ENCODE measurements at places on chromosomes 1 and 21.

DNA sequence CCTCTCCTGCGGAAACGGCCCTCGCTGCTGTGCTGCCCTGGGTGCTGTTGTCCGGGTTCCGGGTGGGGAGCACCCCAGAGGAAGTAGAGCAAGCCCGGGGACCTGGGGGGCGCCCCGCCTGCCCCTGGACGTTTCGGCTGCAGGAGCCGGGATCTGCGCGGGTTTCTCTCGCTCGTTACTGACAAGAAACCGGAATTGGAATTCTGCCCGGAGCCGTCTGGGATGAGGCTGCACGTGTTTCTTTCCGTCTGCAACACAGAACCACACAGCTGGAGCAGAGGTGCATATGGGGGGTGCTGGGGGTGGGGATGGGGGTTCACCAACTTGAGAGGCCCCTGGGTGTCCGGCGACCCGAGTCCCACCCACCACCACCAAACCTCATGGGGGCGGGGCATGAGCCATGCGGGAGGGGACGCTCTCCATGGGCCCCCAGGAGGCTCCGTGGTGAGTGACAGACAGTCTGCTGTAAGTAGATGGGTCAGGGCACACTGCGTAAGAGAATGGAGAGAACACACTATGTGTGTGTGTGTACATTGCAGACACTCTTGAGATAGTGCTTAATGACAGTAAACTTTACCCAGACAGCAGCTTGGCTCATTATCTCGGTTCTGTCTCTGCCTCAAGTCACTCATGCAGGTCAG, 261.4 kb upstream of the C1orf174 start:
- no peak for DNase-seq

GRCh38 chr1:94336991-94337390, 81.2 kb upstream of the ABCD3 start:
- DNase-seq, result no peak

DNA sequence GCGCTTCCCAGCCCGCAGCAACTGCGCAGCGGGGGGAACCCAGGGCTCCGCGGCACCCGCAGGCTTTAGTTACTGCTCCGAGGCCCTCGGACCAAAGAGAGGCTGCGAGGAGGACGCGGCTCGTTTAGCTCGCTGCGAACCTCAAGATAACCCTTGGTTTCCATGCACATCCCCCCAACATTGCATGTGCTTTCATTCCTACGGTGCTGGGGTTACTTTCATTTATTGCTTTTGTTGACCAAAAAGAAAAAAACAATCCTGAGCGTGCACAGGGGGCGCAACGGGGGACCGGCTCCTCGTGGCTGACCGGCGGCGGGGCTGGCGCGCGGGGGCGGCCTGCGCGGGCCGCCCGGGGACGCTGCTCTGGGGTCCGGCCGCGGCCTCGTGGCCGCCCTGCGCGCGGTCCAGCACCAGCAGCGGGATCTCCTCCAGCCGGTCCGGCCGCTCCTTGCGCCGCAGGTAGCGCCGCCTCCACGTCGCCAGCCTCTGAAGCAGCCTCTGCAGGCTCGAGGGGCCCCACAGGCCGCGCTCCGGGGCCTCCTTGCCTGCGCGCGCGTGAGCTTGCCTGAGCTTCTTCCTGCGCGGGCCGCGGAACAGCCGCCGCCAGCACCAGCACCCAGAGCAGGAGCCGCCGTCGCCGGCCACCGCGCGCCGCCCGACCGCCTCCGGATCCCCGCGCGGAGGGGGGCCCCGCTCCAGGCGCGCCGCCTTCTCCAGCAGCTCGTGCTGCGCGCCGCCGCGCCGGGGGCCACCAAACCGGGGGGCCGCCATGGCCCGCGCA, 77.4 kb downstream of the DESI2 start:
- no peak for DNase-seq

GRCh38 chr1:183792300-183792699, 12.6 kb upstream of the RGL1 start:
- no peak for DNase-seq

DNA sequence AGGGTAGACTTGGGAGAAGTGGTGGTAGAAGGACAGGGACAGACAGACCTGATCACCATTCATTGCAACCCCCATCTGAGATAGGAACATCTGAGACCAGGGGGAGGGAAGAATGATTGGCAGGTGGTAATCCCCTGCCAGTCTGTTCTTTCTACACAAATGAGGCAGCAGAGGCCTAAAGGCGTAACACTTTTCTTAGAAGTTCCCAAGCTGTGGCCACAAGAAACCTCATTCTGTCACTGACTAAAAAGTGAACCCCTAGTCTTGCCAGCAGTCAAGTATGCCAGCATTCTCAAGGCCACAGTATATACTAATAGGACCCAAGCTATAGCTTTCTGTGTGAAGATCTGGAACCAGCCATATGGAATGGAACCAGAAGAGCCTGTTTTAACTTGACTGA, 638.0 kb downstream of the KCNT2 start:
- no peak for DNase-seq

DNA sequence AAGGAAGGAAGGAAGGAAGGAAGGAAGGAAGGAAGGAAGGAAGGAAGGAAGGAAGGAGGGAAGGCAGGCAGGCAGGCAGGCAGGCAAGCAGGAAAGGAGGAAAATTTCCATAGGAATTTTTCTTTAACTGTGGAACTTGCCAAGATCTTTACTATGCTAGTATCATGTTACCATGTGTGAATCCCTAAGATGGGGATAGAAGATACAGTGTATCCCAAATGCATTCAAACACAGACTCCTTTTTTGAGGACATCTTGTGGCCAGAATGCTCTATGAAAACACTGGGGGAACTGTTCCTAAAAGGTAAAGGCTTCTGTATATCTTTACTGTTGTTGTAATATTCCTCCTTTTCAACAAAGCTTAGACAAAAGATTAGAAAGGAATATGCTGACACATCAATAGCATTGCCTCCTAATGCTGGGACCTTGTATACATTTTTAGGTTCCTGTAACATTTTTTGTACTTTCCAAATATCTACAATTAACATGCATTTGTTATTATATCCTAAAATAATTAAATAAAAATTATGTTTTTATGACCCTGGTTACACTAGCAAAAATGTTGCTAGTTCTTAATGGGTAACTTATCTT, 20.6 kb downstream of the CCDC190 start:
- DNase-seq, result no peak

- DNase-seq, result no peak
Measured at GRCh38 chr1:167808690-167809089, 86.9 kb downstream of the MPZL1 start.

GRCh38 chr1:205301205-205301821, 20.2 kb downstream of the NUAK2 start:
- no peak for DNase-seq

- DNase-seq, result peak; percentile 87
Measured at GRCh38 chr1:55623311-55623710, 408.1 kb upstream of the USP24 start.

GRCh38 chr1:24599265-24599664, 43.4 kb downstream of the NCMAP start:
- no peak for DNase-seq

- DNase-seq, result peak; percentile 82
Measured at GRCh38 chr1:161486806-161487741, 18.2 kb upstream of the FCGR2A start.

DNA sequence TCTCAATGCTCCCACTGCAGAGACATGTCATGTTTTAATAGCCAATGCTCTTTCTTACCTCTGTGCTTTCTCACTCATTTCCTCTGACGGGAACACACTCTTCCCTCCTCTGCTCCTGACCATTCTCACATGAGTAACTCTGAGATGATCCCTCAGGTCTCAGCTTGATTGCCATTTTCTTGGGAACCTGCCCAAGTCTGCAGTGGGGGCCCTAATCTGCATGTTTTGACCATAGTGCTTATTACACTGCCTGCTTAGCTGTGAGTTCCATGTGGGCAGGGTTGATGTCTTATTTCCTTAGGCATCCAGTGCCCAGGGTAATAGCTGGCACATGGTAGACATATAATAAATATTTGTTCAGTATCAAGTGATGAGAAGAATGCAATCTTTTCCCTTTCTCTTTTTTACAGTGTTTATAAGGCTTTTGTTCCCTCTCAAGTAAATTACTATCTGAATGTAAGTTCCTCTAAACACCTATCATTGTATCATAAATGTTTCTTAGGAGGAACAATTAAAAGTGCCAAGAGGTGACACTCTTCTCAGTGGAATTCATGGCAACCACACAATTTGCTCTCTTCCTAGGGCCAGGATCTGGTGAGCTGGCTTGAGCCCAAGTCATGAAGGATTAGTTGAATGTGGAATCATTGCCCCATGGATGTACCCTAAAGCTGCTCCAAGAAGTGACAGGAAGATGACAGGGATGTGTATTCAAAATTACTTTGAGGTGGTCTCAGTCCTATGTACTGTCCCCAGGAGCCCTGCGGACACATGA, 485.4 kb upstream of the USP24 start:
- DNase-seq, result no peak

GRCh38 chr21:36718951-36719501, 20.1 kb downstream of the SIM2 start:
- DNase-seq, result peak; percentile 72

GRCh38 chr1:36125129-36125991, at the start of gene COL8A2:
COL8A2 (minus strand) TSS chr1:36125222; CDS start chr1:36100242, 24,980 bp downstream.
- DNase-seq, result peak; percentile 86

GRCh38 chr1:53521924-53522552, 62.8 kb downstream of the DMRTB1 start:
- no peak for DNase-seq

All from posterior vena cava (tissue), 2 donors.